Activated CD4-positive, alpha-beta T cell treated with anti-CD3 and anti-CD28 coated beads for 24 hours (primary cell): ENCODE measurements at places on chromosomes 7 and 10.

DNA sequence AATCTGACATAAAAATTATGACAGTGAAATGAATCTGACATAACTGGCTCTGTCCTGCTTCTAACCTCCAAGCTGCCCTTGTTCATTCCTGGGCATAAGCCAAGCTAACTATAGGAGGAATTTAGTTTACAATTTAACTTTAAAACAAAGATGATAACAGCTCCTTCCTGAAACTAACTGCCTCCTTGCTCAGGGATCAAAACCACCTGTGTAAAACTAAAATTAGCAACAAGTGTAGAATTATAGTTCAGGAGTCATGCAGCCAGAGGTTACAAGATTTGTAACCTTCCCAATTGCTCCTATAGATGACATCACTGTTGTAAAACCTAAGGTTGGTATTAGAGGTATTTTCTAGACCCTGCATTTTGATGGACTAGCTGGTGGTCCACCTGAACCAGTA lies 256.4 kb upstream of the POM121L12 start:
- DNase-seq = no peak

DNA sequence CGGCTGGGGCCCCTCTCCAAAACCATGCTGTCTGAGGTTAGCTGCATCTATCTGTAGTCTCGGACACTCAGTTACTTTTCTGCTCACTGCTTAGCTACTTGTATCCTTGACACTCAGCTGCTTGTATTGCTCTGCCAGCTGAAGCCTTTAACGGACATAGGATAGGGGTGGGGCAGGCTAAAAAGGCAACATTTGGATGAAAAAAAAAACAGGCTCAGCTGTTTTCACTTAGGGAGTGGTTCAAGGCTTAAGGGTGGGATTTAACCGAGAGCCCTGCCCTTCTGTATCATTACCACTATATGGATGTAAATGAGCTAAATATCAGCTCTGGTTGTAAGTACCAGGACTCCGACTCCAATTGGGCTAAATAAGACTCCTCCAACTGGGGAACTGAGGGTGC lies 28.6 kb downstream of the LSMEM1 start:
- no peak for DNase-seq

- no peak for DNase-seq
These were observed 412.8 kb upstream of the GALNT17 start for GRCh38 chr7:70719125-70719524.

DNA sequence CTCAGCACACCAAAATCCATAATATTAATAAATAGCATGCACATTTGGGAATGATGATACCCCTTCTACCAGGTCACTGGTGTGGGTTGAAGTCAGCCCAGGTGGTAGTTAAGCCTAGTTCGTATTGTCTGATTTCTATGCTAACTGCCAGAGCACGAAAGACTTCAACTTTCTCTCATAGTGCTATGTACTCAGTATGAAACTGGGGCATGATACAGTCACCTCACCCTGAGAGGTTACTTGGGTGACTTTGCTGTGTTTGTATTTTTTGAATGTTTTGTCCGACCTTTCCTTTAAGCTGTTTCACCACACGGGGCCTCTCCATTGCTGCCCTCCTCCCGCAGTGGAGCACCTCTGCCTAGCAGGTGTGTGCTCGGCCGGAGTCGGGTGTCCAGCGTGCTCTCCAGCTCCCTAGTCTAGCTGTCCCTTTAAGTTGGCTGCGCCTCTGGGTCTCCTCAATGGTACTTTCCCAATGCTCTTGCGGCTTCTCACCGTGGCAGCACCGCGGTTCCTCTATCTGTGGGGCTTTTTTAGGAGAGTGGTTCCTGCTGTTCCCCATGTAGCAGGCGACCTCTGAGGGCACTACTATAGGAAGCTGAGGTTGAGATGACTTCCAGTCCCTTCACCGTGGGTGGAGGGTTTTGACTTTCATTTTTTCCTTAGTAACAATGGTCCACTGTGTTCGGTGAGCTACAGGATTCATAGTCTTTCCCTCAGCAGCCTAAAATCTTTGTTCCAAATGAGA lies 524.0 kb upstream of the PFKP start:
- DNase-seq = no peak

DNA sequence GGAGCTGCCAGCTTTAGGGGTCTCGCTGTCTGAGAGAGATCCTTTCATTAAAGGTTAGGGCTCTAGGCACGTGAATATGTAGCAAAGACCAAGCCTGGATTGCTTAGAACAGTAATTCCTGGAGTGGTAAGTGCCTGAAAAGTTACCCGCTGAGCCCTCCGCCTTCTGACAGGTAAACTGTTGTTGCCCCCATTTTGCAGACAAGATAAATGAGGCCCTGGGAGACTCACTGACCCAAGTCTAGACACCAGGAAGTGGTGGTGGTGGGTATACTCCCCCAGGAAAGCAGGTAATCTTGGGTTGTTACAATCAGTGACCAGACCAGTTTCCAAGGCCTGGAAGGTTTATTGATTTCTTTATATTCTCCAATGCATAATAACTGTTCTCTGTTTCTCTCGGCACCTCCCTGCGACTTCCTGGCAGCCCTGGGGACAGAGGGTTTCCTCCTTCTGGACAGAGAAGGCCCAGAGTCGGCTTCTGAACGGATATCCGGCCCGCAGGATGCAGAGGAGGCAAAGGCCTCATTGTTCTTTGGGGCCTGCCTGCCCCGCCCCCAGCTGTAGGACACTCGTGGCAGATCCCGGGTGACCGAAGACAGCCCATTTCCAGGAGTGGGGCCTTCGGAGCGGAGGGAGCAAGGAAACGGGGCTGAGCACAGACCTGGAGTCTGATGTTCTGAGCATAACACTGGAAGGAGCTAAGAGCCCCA lies 1.3 kb upstream of the GRK5 start:
- DNase-seq = peak; percentile 25

DNA sequence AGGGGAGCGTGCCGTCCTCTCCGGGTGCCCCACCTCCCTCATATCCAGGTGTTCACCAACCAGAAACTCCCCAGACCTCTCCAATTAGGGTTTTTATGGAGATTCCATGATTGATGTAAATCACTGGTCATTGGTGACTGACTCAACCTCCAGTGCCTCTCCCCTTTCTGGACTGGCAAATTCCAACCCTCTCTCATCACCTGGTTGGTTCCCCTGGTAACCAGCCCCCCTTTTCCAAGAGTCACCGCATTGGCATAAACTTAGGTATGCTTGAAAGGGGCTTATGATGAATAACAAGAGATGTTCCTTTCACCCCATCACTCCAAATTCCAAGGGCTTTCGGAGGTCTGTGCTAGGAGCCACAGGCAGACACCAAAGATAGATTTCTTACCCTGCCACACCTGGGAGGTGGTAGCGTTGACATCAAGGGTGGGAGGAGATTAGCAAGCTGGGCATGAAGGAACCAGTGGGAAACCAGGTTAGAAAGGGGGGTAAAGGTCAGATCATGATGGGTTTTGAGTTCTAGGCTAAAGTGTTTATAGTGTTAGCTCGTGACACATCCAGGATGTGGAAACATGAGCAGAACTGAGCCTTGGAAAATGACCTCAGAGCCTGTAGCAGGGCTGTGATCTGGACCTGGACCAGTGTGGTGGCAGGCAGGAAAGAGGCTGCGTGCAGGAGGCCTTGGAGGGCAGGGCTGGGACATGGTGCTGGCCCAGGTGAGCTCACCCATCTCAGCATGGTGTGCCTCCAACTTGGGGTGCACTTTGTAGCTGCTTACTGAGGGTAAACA lies 45.1 kb downstream of the CAMK1D start:
- DNase-seq = no peak

DNA sequence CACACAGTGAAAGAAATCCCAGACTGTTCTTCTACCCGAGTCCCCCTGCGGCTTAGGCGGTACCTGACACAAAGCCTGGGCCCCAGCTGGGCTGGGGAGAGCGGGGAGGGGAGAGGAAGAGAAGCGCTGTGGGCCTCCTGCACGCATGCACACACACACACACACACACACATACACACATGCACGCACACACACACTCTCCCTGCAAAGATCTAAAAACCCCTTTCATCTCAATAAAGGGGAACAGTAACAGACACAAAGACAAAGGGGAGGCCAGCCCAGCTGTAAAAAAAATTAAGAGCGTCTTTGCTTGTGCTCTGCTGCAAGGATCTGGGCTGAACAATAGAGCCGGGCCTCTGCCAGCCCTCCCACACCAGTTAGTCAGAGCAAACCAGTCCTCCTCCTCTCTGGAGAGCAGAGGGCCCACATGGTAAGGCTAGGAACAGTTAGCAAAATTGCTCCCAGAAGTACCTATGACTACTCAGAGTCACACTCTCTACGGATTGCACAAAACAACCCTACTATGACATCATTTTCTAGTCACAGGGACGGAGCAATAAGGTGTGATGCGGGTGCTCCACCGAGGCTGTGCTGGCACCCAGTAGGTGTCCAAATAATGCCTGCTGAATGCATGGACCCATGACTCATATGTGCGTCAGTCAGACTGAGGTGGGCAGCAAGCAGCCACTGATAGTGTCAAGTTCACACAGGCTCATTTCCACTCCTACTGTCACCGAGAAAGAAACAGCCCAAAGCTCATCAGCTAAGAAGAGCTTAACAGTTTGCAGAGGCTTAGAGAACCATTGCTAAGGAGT lies 9.2 kb downstream of the ITPRIP start:
- peak; percentile 44 for DNase-seq

DNA sequence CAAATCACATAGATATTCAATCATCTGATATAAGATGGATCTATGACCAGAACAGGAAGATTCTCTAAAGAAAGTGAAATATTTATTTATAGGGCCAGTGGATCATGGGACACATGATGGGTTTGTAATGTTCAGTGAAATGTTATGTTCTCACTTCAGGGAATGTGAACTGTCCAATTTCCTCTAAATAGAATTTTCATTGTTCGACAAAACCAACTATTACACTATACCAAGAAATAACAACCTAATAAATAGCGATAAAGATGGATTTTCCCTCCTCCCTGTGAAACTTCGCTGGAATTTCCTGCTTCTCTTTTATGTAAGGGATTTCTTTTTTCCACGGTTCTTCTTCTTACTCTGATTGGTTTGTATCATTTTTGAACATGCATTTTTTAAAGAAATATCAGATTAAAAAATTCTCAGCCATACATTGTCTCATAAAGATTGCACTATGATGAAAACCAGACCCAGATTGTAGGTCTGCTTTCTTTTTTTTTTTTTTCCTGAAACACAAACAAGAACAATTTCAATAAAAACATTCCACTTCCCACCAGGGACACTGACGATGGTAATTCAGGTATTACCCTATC lies 139.8 kb upstream of the ZEB1 start:
- no peak for DNase-seq

DNA sequence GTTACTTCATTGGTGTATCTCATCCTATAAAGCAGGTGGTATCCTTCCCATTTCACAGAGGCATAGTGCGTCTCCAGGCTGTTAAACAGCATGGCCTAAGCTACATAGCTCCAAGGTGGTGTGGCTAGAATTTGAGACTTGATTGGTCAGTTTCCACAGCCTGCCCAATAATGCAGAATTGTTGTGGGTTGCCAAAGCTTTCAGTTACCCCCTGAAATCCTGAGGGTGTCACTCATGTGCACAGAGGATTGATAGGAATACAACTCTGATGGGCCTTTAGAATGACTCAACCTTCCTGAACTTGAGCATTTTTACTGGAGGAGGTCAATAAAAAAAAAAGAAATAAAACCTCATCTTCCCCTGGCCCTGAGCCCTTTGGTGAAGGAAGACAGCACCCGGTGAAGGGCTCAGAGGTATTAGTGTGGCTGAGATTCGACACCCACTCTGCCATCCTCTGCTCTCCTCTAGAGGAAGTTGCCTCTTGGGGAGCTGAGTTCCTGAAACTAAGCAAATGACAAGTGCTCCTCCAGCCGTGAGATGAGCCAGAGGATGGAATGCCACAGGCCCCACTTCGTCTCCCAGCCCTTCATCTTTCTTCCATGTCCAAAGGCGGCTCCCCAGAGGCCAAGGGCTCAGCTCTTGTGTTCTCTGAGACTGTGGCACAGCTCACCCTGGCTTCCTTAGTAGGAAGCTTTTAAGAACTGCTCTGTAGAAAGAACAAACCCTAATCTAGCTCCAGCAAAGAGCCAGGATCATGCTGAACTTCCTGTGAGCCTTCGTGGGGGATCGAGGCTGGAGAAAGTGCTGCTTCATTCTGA lies 1.0 kb downstream of the ACSL5 start:
- no peak for DNase-seq

DNA sequence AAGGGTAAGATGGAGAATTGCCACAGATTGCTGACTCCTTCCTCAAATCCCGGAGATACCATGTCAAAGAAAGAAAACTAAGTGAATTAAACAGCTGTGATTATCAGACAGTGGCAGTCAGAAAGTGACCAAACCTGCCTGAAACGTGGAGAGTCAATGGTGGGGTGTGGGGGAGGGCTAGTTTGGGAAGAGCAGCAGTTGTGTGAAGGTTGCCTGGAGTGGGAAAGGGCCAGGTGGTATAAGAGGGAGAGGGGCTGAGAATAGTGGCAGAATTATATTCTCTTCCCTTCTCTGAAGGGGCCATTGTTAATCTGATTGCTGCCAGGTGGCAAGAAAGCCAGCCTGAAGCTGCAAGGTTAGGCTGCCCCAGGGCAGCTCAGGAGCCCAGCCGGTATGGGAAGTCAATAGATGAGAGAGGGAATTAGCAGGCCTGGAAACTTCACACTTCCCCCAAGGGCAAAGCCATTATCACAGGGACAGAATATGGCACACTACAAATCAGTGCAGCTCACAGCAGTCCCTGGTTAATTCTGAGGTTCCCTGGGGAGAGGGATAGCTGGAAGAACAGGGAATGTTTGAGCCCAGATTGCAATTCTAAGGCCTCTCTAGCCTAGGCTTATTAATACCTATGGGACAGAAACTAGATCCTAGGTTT lies 83.9 kb upstream of the ITGB1 start:
- DNase-seq = no peak

GRCh38 chr7:4631380-4632179 lies 50.5 kb upstream of the FOXK1 start:
- no peak for DNase-seq

DNA sequence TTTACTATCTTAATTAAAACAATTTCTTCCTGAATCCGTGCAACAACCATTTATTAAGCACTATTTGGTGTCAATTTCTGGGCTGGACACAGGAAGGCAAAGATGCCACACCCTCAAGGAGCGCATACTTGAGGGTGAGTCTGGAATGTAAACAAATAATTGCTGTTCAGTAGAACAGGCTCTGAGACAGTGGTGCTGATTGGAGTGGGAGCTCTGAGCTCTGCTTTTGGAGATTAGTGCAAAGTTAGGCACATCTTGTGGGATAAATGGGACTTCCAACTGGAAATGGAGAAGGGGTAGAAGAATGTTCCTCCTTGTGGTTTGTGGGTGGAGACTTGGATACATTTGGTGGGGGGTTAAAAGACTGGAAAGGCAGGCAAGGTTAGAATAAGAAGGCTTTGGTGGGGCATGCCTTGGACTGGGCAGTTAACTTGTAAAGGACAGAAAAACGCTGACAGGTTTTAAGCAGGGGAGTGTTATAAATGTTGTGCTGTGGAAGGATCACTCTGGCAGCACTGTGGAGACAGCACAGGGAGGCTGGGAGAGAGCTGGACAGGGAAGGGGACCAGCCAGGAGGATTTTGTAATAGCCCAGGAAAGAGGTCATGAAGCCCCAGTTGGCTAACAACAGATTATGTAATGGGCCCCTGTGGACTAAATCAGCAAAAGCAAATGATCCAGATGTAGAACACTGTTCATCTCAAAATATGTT lies 80.7 kb downstream of the ZNF365 start:
- no peak for DNase-seq

- no peak for DNase-seq
These were observed 285.1 kb upstream of the PHF14 start for GRCh38 chr7:10688544-10688943.

- DNase-seq = no peak
These were observed 16.5 kb downstream of the DIP2C start for GRCh38 chr10:672992-673391.
